ENCODE measurements at places on chromosomes 3 and 15. TPM values are rescaled to one million over a fixed set of nuclear protein-coding genes. Genes with fewer than 3 reads are reported as not detected.

DNA sequence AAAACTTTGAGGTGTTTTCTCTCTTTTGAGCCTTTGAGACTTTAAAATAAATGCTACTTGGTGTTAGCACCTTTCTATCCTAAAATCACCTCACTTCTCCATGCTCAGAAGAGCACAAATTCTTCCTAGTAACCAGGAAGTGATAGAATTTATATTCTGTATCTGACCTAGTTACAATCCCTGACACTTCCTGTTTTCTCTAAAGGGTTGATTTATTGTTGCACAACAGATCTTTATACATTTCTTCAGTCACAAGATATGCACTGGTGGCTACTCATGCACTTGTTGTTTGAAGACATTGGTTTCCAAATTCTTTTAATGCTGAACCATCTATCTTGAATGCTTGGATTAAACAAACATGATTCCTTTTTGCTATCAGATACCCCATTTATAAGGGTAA lies 47.2 kb upstream of the CNTN3 start:
- no peak for DNase-seq
- no peak overlapping the region for H3K27ac ChIP-seq
- no peak overlapping the region for H3K4me3 ChIP-seq

DNA sequence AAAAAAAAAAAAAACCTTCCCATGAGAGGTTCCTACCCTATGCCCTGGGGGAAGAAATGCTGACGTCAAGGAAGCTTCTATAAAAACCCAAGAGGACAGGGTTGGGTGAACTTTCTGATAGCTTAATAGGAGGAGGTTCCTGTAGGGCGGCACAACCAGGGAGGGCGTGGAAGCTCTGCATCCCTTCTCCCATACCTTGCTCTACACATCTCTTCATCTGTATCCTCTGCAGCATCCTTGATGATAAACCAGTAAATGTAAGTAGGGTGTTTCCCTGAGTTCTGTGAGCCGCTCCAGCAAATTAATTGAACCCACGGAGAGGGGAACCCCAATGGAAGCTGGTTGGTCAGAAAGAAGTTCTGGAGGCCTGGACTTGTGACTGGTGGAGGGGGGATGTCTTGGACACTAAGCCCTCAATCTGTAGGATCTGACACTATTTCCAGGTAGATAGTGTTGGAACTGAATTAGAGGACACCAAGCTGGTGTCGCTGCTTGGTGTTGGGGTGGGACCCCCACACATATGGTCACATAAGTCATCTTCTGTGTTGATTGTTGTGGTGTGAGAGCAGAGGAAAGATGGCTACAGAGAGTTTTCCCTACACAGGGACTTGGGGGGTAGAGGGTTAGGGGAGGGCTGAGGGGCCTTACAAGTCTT lies 91.5 kb downstream of the ST6GAL1 start:
- H3K27ac ChIP-seq: peak overlapping the region; percentile 94
- peak overlapping the region; percentile 68 for H3K4me3 ChIP-seq
- H3K4me1 ChIP-seq: peaks cover 30% of the 10 kb centered on the region
- DNase-seq: peak; percentile 85

- H3K27me3 ChIP-seq: no peaks in the 10 kb centered on the region
- no peak for DNase-seq
- H3K4me3 ChIP-seq: no peak overlapping the region
- no peaks in the 10 kb centered on the region for H3K4me1 ChIP-seq
- H3K36me3 ChIP-seq: no peaks in the 10 kb centered on the region
These were observed 54.6 kb upstream of the STXBP5L start for GRCh38 chr3:120853416-120853815.

CFAP100 gene
- total RNA-seq: not detected

SEMA5B gene
- total RNA-seq: not detected

DNA sequence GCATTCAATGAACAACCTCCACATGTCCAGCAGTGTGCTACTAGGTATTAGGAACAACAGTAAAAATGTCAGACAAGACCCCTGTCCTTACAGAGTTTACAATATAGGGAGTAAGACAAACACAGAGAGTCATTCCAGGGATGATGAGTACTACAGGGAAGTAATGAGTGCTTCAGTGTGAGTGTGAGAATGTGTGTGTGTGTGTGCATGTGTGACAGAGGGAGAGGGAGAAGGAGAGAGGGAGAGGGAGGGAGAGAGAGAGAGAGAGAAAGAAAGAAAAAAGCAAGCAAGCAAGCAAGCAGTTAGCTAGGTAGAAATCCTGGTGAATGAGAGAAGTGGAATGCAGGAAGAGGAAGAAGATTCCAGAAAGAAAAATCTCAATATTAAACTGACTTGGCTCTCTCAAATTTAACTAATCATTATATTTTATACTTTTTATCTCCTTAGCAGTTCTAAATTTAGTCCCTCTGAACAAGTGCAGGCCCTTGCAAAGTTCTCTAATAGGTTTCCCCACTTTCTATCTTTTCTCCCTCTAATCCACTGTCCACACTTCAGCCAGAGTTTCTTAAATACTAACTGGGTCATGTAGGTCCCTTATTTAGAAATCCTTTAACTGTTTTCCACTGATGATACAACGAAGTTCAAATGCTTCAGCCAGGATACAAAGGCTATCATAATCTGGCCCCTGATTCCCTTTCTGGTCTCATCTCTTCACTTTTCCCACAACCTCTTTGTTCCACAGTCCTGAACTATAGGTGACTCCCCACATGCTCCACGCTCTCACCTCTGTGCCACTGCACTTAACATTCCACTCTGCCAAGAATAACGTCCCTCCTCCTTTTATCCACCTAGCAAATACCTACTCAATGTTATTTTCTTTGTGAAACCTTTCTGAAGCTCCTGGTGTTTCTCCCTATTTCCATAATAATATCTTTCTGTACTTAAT lies 10.3 kb downstream of the DCBLD2 start:
- H3K27me3 ChIP-seq: no peaks in the 10 kb centered on the region
- no peak overlapping the region for H3K4me3 ChIP-seq
- no peaks in the 10 kb centered on the region for H3K4me1 ChIP-seq
- H3K27ac ChIP-seq: no peak overlapping the region
- no peak for DNase-seq

DNA sequence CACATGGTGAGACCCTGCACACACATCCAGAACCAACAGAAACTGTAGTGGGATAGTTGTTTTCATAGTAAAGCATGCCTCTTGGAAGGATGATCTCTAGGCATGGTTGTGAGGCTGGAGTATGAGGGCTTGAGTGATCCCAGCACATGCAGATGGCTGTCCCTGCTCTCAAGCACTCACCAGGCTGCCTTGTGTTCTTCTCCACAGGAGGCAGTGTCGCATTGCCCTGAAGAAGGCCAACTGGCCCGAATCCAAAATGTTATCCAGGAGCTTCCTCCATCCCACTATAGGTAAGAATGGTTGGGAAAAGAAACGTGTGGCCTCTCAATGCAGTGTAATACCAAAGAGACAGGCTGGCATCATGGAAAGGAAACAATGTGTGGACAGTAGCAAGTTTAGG lies 82.7 kb downstream of the TMEM39A start:
- H3K36me3 ChIP-seq: peaks cover 1% of the 10 kb centered on the region
- no peaks in the 10 kb centered on the region for H3K4me1 ChIP-seq
- H3K4me3 ChIP-seq: no peak overlapping the region

GOLGA8N gene
- 0.33 TPM for total RNA-seq

MAPKBP1 gene
- total RNA-seq: 19.0 TPM

SNRPN gene
- total RNA-seq: 38.9 TPM

TGM5 gene
- 5.6 TPM for total RNA-seq
